Activated T-cell treated with anti-CD3 and anti-CD28 coated beads for 1 hour (primary cell): ENCODE measurements at places on chromosomes 7 and 10.

DNA sequence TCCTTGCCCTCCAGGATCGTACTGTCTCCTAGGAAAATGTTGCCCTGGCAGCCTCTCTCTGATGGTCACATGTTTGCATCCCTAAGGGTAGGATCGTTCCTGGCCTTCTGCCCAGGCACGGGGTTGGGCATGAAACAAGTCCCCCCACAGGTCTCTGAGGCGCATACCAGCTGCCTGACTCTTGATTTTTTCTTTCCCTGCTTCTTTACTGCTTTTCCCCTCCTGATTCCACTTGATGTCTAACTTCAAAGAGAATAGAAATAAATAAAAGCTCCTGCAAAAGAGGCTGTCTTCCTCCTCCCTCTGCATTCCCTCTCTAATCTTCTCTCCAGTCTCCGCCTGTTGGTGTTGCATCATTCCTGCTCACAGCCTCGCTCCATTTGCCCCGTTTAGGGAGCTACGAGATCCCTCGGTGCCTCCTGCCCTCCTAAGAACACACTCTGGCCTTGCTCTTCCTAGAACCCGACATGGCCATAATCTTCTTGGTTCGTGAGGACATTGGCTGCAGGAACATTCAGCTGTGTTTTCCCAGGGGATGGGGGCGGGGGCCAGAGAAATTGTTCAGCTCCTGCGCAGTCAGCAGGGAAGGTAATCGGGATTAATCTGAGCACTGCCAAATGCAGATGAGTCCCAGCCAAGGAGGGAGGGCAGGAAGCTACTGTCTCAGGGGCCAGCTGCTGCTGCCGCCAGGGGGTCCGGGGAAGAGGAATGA, 26.0 kb downstream of the LEP start:
- DNase-seq: no peak

- DNase-seq: no peak
These were observed 14.4 kb downstream of the ZNF33B start for GRCh38 chr10:42623929-42624328.

DNA sequence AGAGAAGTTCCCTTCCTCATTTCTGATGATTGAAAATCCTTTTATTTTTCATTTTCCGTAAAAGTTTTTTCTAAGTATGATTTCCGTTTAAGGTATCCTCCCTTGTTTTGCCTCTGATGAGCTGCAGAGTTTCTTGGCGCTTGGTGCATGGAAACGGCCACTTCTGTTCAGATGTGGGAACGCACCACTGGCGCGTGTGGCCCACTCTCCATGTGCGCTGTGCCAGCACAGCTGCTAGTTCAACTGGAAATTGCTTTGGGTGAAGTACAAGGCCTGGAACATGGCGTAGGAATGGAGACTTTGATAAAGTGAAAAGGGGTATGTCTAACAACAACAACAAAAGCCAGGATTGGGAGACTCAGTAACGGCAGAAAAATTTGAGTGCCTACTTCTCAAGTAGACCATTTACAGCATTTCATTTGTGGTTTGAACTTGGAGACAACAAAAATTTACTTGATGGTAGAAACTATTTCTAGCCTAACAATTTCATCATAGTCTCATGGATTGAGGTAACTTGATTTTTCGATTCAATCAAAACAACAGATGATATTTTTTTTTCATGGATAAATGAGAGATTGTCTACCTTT, 364.2 kb downstream of the SUGCT start:
- DNase-seq: no peak

DNA sequence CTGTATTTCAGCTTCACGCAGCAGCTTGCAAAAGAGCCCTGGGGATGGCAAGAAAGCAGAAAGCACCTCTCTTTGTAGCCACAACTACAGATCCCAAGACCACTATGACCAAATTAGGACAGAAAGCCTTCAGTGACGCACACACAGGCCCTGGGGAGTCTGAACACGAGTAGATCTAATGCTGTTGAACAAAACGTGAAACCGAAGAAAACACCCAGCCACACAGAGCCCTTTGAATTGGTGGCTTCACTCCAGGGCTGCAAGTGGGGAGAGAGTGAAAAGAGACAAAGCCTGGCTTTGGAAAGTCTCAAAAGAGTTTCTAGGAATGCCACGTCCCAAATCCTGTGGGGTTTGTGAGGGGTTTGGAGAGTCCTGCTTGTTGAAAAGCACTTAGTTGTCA, 28.4 kb downstream of the PLXNA4 start:
- DNase-seq: no peak

- no peak for DNase-seq
These were observed 195.3 kb downstream of the DNAJB6 start for GRCh38 chr7:157532068-157532467.

DNA sequence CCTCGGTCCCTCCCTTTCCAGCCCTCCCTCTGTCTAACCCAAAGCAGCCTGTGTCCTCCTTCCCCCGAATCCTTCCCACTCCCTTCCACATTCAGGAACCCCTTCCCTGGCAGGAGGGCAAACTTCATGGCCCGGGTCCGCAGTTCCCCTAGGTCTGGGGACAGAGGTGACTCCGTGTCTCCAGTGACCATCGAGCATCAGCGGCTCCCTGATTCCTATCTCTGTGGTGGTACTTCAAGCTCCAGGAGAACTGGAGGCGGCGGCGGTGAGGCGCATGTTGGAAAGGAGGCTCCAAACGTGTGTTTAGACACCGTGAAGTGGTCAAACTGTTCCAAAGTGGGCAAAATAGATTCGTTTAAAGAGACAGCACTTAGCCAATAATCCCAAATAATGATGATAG, 148.1 kb downstream of the PAXIP1 start:
- DNase-seq: no peak

DNA sequence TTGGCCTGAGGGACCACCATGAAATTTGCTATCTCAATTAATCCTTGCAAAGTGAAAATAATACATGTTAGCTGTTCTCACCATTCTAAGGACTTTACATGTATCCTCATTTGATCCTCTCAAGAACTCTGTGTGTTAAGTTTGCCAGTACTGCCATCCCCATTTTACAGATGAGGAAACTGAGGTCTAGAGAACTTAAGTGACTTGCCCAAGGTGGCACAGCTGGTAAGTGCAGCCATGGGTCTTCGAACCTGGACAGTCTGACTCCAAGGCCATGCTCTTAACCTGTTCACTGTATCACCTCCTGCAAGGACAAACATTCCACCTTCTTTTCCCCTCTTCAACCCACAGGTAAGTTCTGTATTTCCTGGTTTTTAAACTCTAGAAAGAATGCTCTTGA, 85.3 kb upstream of the NFE2L3 start:
- no peak for DNase-seq

DNA sequence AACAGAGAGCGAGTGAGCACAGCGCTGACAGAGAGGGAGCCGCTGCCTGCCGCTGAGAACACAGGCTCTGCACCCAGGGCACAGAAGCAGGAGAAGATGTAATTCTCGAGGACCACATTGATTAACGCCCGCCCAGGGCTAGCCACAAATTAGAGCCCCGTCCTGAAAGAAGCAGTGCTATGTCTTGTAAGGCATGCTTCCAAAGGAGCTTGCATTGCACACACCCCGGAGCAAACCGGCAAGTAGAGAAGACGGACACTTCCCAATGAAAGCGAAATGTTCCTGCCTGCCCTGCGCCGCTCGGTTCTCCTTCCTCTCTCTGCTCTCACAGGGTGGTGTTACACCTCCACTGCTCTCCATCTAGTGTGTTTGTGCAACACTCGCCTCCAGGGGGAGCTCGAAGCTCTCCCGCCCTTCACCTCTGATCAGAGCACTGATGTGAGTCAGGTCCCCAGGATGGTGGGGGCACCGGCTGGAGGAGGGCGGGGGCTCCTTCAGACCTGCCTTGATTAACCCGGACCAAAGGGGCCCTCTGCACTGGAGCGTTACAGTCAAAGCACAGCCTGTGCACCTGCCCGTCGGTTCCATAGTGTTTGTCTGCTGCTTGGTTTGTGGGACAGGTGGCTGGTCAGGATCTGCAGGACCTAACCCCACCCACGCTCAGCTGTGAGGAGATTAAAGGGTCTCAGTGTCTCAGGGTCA, 316.5 kb downstream of the ADARB2 start:
- DNase-seq: peak; percentile 42

- DNase-seq: no peak
These were observed 49.8 kb downstream of the ELFN1 start for GRCh38 chr7:1719913-1720312.

DNA sequence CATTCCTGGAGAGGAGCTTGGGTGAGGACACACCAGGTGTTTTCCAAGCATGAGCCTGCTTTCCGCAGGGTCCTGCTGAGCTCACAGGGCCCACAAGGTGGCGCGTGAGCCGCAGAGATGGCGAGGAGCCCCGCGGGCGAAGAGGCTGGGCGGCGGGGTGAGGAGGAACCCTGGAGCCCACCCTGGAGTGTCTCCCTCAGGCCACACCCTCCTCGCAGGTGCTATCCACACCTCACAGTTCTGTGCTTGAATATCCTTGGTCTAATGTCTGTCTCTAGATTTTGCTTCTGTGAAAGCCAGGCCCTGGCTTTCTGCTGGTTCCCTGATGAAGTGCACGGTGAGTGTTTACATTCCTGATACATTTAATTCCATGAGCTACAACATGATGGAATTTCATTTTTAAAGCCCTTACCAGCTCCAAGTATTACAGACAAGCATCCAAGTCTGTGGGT, 433.6 kb downstream of the ACTR3B start:
- no peak for DNase-seq

- no peak for DNase-seq
These were observed 1.5 kb downstream of the CHPF2 start for GRCh38 chr7:151233804-151234203.

- DNase-seq: no peak
These were observed 59.9 kb downstream of the MAP3K8 start for GRCh38 chr10:30493609-30494530.

DNA sequence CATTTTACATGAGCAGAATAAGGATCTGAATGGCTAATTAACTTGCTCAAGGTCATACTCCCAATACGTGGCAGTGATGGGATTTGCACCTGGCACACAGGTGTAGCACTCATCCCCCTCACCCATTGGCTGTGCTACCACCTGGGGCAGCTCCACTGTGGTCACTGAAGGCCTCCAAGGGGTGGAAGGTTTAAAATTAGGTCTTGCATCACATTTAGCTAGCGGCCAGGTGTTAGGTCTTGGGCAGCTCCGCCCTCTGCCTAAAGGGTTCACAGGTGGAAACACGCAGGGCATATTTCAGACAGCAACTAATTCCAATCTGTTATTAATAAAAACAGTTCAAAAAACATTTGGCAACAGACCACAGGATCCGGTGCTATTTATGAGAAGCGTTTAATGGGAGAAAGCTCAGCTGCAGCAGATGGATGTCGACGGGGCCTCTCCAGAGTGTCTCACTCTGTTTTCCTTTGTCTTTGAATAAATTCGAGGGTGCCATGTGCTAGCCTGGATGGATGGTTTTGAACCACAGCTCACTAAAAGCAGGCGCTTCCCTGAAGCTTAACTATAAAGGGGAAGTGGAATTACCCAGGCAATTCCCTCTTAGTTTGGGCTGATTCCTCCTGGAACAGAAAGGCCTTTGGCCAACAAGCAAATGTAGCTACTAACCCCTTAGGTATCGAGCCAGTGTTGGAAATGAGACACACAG, 1017.6 kb downstream of the TYW1 start:
- DNase-seq: no peak

DNA sequence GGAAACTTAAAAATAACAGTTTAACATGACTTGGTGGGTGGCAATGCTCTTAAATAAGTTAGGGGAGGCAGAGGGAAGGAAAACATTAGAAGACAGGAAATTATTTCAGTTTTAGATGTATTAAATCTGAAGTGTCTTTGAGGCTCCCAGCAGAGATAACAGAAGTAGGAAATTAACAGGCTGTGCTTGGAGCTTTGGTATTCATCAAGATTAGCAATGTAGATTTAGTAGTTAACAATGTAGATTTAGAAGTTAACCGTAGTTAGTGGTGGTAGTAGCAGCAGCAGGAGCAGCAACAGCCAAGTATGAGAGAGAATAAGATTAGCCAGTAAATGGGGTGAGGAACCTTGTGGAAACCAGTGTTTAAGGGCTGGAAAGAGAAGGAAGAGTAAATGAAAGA, 48.7 kb upstream of the UBN2 start:
- DNase-seq: no peak

DNA sequence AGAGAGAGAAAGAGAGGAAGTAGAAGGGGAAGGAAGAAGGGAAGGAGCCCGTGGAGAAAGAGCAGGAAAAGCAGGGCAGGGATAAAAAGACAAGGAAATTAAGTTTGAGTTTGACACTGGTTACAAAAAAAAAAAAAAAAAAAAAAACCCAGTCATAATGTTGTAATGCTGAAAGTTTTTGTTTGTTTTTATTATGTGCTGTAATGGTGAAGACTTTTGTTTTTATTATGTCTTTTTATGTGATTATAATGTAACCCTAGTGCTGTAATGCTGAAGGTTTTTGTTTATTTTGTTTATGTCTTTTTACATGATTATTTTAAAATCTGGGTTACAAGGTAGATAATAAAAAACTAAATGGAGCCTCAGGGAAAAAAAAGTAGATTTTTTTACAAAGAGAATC, 184.8 kb downstream of the SEMA3A start:
- no peak for DNase-seq

DNA sequence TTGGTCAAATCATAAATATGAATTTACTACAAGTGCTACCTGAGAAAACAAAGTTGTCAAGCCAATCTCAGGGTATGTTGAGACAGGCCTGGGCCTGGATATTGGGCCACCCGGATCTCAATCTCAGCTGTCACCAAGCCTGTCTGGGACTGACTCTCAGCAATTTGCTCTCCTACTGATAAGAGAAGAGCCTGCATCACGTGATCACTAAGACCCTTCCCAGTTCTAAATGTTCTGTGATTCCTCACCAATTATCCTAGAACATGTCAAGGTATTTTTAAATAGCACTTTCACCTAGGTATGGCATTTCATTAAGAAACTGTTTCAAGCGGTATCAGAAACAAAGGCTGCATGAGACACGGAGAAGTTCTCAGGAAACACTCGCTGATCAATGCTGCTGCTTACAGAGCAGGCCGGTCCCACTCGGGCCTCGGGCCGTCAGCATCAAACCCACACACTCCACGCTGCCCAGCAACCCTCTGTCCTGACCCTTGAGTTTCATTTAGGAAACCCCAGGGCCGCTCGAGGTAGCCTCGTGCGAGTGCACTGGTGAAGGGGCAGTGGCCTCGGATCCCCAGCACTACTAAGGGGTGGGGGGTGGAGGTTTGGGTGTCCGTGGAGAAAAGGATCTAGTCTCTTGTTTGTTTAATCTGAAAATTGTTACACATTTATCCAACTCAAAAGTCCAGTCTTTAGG, 4.1 kb downstream of the KLF6 start:
- no peak for DNase-seq

- DNase-seq: no peak
These were observed 146.2 kb downstream of the WDR37 start for GRCh38 chr10:1202343-1202742.

DNA sequence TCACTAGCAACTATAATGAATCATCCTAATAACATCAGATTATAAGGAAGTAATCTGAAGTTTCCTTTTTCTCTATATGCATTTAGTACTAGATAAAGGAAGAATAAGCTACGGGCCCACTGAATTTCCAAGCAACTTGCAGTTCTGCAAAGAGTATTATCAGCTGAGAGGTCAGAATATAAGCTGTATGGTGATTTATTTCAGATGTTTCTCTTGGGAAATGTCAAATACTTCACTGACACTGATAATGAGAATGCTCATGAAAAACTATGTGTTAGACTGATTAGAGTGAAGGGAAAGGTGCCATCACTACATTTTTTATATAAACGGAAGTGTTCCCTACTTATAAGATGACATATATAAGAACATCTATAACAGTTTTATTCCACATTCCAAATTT, 251.2 kb upstream of the HGF start:
- no peak for DNase-seq

- no peak for DNase-seq
These were observed 81.9 kb upstream of the INSIG1 start for GRCh38 chr7:155215576-155216325.
